ENCODE measurements at places on chromosomes 4 and X.

- no peak for DNase-seq
Measured at GRCh38 chr4:78197947-78198346, 140.8 kb downstream of the FRAS1 start.

- DNase-seq: no peak
Measured at GRCh38 chrX:349702-350101, 31.1 kb upstream of the GTPBP6 start.

DNA sequence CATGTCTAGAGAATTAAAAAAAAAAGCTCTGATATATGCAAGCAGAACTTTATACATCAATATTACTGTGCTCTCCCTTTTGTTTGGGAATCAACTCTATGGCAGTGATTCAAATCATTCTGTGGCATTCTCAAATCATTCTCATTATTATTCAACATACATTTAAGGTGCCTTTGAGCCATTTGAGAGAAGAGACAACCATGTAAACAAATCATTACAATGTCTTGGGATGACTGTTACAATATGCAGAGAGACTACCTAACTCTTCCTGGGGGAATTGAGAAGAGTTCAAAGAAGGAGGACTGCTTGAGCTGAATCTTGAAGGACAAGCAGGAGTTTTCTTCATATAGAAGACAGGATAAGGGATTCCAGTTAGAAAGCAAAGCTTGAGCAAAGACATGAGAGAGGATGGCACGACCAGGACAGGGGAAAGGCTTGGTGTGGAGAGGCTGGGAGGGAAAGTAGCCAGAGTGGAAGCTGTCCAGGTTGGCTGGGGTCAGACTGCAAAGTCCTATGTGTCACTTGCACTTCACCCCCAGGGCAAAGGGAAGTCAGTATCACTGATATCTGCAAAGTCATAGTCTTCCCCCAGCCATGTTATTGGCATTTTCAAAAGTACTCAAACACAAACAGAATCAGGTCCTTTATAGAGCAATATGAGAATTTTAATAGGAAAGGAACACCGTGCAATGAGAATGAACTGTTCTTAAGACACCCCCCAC lies 9.0 kb downstream of the SEC24D start:
- DNase-seq: no peak

DNA sequence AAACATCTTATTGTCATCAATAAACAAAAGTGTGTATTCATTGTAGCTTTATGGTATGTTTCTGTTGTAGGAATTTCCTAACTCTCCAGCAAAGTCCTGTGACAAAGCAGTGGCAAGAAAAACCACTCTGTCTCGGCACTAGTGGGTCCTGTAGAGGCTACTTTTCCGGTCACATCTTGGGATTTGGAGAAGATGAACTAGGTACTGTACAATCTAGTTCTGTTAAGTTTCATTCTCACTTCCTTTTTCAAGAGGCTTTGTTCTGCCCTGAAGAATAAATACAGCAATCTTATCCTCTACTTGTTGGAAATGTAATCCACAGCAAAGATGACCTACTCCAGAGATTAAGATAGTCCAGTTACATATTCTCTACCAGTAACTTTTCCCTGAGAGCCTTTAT lies 69.3 kb downstream of the HHIP start:
- no peak for DNase-seq

DNA sequence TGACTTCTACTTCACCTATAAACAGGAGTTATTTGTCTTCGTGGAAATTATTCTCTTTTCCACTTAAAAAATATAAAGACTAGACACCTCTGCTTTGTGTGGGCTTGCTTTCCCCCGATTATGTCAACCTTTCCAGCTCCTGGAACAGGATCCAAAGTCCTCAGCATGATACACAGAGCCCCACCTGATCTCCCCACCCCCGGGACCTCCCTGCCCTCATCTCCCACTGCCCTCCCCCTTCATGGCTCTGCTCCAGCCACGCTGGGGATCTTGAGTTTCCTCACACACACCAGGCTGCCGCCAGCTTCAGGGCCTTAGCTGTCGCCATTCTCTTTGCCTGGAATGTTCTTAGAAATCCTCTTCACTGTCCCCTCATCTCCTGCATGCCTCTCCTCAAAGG lies 55.3 kb downstream of the MBNL3 start:
- no peak for DNase-seq

GRCh38 chr4:77185686-77186085 lies 28.7 kb downstream of the CCNG2 start:
- DNase-seq: no peak

GRCh38 chrX:51955200-51955599 lies 61.8 kb downstream of the MAGED1 start:
- DNase-seq: no peak

DNA sequence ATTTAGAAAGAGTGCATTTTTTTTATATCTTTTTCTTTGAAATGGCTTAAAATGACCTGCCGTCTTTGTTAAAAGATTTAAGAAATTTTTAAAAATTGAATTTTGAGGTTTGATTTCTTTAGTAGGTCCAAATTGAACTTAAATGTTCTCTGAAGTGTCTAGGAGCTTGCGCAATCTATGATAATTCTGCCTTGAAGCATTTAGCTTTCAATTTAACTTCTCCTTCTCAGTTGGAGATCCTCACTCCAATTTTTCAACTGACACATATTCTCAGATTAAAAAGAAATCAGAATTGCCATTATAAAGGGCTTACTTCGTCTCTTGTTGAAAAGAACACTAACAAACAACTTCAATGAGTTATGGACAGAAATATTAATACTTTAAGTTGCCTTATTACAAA lies 273.5 kb downstream of the TMA16 start:
- DNase-seq: no peak

GRCh38 chrX:24999511-24999910 lies 16.3 kb downstream of the ARX start:
- DNase-seq: no peak

- no peak for DNase-seq
Measured at GRCh38 chrX:57289089-57289488, 2.6 kb downstream of the FAAH2 start.

DNA sequence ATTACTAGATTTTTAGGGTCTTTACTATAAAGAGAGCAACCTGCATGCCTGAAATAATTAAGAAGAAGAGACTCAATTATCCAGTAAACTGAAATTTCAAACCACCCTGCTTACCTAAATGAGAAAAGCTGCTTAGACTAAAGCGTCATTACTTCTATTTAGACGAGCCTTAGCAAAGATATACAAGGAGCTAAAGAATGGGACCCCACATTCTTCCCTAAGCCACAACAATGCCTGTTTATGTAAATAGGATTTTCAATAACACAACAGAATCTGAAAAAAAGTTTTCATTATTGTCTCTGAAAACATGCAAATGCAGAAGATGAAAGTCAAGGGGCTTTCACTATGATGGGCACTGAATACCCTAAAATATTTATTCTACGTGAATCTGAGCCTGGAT lies 16.2 kb downstream of the GPC3 start:
- no peak for DNase-seq

DNA sequence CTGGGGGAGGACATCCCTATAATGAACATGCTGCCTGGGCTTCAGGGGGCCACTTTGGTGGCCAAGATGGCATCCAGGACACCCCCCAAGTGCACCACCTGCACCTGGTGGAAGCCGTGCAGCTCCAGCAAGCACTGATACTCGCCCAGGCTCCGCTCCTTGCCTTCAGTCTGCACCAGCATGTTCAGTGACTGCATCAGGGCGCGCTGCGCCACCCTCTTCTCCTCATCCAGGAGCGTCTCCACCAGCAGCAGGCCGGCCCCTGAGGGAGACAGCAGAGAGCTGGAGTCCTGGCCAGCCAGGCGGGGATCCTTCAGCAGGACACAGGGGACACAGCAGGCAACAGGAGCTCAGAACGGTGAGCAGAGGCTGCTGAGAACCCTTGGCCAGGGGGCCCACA lies 11.3 kb upstream of the SLC25A6 start:
- DNase-seq: no peak

- no peak for DNase-seq
Measured at GRCh38 chr4:87657525-87657924, 7.4 kb downstream of the DMP1 start.
